SJSA1 (cell line): ENCODE measurements at places on chromosomes 3 and 15. TPM values are rescaled to one million over a fixed set of nuclear protein-coding genes. Genes with fewer than 3 reads are reported as not detected.

DNA sequence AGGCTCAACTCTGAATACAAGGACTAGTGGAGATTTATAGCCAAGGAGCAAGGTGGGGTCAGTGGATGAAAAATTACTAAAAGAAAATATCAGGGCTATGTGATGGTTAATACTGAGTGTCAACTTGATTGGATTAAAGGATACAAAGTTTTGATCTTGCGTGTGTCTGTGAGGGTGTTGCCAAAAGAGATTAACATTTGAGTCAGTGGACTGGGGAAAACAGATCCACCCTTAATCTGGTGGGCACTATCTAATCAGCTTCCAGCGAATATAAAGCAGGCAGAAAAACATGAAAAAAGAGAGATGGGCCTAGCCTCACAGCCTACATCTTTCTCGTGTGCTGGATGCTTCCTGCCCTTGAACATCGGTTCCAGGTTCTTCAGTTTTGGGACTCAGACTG is 14.4 kb upstream of the SENP7 start:
- H3K27me3 ChIP-seq, result no peaks in the 10 kb centered on the region
- no peak overlapping the region for H3K27ac ChIP-seq
- no peak overlapping the region for H3K4me3 ChIP-seq
- DNase-seq, result no peak
- peaks cover 9% of the 10 kb centered on the region for H3K4me1 ChIP-seq

- H3K4me1 ChIP-seq, result peaks cover 51% of the 10 kb centered on the region
- H3K27me3 ChIP-seq, result no peaks in the 10 kb centered on the region
- peak overlapping the region; percentile 24 for H3K4me3 ChIP-seq
- H3K36me3 ChIP-seq, result 0 out of 2 replicates have a peak, but pooled peaks cover 4% of the 10 kb centered on the region
These were observed 61.3 kb downstream of the UACA start for GRCh38 chr15:70701891-70702568.

- peak overlapping the region; percentile 86 for H3K27ac ChIP-seq
- H3K36me3 ChIP-seq, result peaks cover 5% of the 10 kb centered on the region; the same call in 1 of the 2 replicates
- peaks cover 12% of the 10 kb centered on the region; the same call in 1 of the 2 replicates for H3K4me1 ChIP-seq
- no peaks in the 10 kb centered on the region for H3K27me3 ChIP-seq
- H3K4me3 ChIP-seq, result peak overlapping the region; percentile 73
- no peak for DNase-seq
These were observed 1.6 kb downstream of the LNP1 start for GRCh38 chr3:100402891-100403290.

DNA sequence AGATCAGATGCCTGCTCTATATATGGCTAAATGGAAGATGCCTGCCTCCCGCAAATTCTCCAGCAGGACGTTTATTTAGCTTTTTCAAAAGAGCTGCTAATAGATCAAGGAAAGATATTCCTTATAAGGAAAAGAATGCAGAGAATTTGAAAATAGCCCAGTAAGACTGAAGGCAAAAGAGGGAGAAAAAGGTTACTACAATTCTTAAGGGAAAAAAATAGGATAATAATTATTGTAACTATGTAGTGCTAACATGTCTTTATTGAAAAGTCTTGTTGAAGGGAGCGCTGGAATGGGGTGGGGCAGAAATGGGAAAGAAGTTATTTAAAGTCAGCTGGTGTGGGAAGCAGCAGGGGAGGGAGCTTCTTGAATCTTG is 2.9 kb downstream of the TPM1 start:
- DNase-seq, result peak; percentile 75
- peak overlapping the region; percentile 75 for H3K4me3 ChIP-seq
- peaks cover 57% of the 10 kb centered on the region for H3K4me1 ChIP-seq
- H3K36me3 ChIP-seq, result peaks cover 79% of the 10 kb centered on the region
- no peaks in the 10 kb centered on the region for H3K27me3 ChIP-seq
- peak overlapping the region; percentile 91 for H3K27ac ChIP-seq

DNA sequence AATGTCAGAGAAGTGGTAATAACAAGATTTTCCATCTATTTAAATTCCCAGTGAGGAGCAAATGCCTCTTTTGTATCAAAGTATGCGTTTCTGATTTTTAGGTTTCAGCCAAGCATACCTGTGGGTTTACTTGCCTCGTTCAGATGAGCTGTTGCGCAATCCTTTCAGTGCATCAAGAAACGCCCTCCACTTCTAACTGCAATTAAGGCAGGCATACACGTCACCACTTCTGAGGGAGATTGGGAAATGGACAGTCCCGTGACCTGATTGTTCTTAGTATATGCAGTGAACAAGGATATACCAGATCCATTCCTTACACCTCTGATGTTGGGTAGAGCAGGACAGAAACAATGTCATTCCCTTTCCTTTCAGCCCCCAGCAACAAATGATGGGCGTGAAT is 219.0 kb downstream of the ITPR1 start:
- no peak overlapping the region for H3K27ac ChIP-seq
- no peaks in the 10 kb centered on the region; the same call in 1 of the 2 replicates for H3K4me1 ChIP-seq
- H3K36me3 ChIP-seq, result no peaks in the 10 kb centered on the region
- no peaks in the 10 kb centered on the region for H3K27me3 ChIP-seq
- no peak overlapping the region for H3K4me3 ChIP-seq

GRCh38 chr3:140521751-140522445 is 156.0 kb upstream of the TRIM42 start:
- no peaks in the 10 kb centered on the region for H3K36me3 ChIP-seq
- H3K27ac ChIP-seq, result no peak overlapping the region
- no peaks in the 10 kb centered on the region for H3K4me1 ChIP-seq
- no peaks in the 10 kb centered on the region for H3K27me3 ChIP-seq
- no peak for DNase-seq

- no peak for DNase-seq
- H3K4me3 ChIP-seq, result no peak overlapping the region
- no peaks in the 10 kb centered on the region for H3K27me3 ChIP-seq
- peaks cover 45% of the 10 kb centered on the region for H3K4me1 ChIP-seq
- no peaks in the 10 kb centered on the region for H3K36me3 ChIP-seq
These were observed 261.3 kb upstream of the NECTIN3 start for GRCh38 chr3:110810356-110810755.

DNA sequence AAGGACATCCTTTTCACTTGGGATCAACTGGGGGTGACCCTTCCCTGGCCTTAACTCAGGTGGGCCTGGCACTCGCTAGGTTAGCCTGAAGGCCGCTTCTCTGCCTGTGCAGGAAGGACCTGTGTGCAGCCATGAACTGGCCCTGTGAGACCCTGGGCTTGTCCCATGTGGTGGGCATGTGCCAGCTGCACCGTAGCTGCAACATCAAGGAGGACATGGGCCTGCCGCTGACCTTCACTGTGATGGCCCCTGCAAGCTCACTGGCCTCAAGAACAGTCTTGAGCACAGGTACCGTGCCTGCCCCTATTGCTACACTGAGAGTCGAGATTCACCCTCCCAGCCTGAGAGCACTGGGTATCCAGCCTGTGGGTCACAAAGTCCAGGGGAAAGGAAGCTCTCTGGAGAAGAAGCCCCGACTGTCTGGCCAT is 43.0 kb downstream of the SAXO2 start:
- H3K36me3 ChIP-seq, result no peaks in the 10 kb centered on the region
- no peak overlapping the region for H3K4me3 ChIP-seq
- H3K4me1 ChIP-seq, result no peaks in the 10 kb centered on the region
- H3K27ac ChIP-seq, result no peak overlapping the region

DNA sequence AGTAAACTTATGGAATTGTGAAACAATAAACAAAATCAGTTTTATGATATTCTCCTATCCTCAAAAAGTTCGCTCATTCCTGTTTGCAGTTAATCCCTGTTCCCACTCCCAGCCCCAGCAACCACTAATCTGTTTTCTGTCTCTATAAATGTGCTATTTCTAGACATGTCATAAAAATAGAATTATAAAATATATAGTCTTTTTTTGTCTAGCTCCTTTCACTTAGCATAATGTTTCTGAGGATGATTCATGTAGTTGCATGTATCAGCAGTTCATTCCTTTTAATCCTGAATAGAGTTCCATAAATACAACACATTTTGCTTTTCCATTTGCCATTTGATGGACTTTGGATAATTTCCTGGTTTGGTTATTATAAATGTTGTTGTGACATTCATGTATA is 140.0 kb downstream of the KCNAB1 start:
- no peak overlapping the region for H3K27ac ChIP-seq
- H3K27me3 ChIP-seq, result no peaks in the 10 kb centered on the region; the same call in 1 of the 2 replicates

- DNase-seq, result no peak
- no peak overlapping the region for H3K27ac ChIP-seq
- H3K4me1 ChIP-seq, result no peaks in the 10 kb centered on the region
- H3K36me3 ChIP-seq, result no peaks in the 10 kb centered on the region
- H3K4me3 ChIP-seq, result no peak overlapping the region
These were observed 29.5 kb downstream of the RTP3 start for GRCh38 chr3:46527239-46527638.

DNA sequence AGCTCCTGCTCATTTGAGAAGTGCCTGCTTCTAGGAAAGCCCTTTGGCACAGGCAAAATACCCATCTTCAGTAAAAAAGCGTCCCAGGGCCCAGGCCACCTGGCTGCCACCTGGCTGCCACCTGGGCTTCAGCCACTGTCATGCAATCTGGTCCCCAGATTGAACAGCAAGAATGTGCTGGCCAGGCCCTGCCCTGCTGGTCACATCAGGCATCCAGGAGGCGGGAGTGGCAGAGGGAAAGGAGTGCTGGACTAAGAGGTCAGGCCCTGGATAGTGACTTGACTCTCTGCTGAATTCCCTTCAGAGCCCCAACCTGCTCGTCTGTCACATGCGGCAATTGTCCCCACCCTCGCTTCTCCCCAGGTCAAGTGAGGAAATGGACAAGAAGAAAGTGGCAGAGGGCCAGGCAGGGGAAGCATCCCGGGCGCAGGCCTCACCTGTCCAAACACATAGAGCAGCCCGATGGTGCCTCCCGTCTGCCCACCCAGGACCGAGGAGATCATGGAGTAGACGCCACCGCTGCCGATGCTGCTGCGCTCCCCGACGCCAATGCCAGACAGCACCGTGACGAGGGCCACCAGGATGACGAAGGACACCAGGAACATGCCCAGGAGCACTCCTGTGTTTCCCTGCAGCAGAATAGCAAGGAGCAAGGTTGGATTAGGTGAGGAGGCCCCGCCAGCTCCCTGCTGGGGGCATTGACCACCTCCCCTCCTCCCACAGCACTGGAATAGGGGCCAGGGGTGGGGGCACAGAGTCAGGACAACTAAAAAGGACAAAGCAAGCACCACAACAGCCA is 25.5 kb downstream of the SLC12A8 start:
- DNase-seq, result no peak
- H3K4me1 ChIP-seq, result no peaks in the 10 kb centered on the region; the same call in 1 of the 2 replicates
- H3K36me3 ChIP-seq, result no peaks in the 10 kb centered on the region
- no peak overlapping the region for H3K4me3 ChIP-seq

SPSB4 gene
- 0.05 TPM in 1 of 2 replicates, not detected in the other for total RNA-seq

CLDN11 gene
- total RNA-seq, result 0.66 and 1.7 TPM in 2 replicates

PIGZ gene
- total RNA-seq, result 0.13 and 0.84 TPM in 2 replicates

FOXB1 gene
- total RNA-seq, result not detected in 2 replicates

ANKRD34C gene
- not detected in 2 replicates for total RNA-seq

LSAMP gene
- not detected in 2 replicates for total RNA-seq

ST3GAL6 gene
- total RNA-seq, result not detected in 2 replicates

ATP13A5 gene
- not detected in 2 replicates for total RNA-seq

SEMA3G gene
- total RNA-seq, result 0.13 TPM in 1 of 2 replicates, not detected in the other

CDHR4 gene
- not detected in 2 replicates for total RNA-seq
